ENCODE measurements at places on chromosomes 12 and 14.

DNA sequence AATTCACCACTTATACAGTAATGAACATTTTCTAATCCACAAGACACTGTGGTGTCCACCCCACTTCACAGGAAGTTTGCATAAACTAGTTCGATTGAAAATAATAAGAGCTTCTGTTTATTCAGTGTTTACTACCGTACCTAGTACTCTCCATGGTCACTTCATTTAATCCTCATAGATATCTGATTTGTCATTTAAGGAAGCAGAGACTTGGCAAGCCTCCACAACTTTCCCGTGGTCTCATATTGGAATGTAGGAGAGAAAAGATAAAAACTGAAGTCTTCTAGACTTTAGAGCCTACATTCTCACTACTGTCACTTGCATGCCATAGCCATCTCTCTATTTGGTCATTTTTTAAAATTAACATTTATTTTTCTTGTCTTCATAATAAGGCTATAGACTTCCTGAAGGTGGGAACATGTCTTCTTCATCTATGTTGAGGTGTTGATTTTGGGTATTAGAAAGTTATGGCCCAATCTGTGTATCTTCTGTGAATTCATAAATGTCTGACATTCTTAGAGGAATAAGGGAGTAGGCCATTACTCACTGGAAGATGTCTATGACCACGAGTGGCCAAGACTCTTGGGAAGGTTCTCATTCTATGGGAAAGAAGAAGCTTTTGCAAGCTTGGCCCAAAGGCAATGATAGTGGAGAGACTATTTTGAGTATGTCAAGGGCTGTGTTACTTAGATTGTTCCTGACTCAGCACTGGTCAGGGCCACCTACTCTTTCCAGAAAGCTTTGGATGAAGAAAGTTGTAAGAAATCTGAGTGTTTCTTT lies 423.7 kb downstream of the LRIG3 start:
- DNase-seq = no peak

DNA sequence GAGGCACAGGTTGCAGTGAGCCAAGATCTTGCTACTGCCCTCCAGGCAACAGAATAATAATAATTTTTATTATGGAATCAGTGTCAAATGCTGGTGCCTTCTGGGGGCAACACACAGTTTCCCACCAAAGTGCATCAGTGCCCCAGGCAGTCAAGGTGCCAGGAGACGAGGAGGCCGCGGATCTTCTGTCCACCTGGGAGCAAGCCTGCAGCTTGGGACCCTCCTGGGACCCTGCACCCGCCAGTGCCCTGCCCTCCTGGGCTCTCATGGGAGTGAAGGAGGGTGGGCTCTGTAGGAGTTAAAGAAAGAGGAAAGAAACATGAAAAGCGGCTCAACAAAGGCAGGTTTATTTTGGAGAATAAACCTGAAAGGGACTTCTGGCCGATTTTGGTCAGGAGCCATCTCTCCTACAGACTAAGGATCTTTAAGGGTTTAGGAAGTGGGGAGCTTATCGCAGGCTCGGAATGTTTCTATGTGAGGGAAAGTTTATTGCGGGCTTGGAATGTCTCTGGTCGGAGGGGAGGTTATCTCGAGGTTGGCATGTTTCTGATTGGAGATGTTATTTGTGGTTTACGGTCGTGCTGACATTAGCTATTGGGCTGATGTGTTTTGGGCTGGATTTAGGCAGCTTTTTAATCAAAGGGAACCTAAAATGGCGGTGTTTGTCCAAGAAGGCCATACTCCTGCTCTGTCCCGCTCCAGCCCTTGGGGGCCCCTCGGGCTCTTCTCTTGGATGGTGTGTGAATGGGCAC lies 1.1 kb upstream of the ASPG start:
- DNase-seq = no peak

DNA sequence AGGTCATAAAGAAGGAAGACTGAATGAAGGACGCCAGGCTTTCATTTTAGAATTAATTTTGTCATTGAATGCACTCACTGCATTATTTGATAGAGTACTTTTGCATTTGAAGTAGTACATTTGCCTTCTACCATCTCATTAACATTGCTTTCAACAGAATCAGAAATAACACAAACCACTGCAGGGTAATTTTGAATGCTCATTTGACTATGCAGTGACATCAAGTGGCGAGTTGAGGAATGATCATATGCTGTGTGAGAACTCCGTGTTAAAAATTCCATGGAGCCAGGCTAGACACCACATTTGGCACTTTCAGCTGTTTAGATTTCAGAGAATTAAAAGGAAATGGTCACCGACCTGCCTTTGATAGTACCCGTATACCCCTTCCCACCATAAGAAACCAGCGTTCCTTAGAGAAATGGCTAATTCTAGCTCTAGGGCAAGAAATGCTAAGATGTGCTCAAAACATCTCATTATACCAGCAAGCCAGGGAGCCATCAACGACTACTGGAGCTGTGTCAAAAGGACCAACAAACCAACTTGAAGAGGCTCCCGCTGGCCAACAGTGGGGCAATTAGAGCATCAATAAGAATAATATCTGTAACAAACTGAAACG lies 16.5 kb downstream of the HEBP1 start:
- DNase-seq = peak; percentile 80

GRCh38 chr12:131892711-131893604 lies 1.5 kb upstream of the ULK1 start:
- no peak for DNase-seq

GRCh38 chr12:62448436-62448835 lies 18.2 kb upstream of the MON2 start:
- DNase-seq = no peak

DNA sequence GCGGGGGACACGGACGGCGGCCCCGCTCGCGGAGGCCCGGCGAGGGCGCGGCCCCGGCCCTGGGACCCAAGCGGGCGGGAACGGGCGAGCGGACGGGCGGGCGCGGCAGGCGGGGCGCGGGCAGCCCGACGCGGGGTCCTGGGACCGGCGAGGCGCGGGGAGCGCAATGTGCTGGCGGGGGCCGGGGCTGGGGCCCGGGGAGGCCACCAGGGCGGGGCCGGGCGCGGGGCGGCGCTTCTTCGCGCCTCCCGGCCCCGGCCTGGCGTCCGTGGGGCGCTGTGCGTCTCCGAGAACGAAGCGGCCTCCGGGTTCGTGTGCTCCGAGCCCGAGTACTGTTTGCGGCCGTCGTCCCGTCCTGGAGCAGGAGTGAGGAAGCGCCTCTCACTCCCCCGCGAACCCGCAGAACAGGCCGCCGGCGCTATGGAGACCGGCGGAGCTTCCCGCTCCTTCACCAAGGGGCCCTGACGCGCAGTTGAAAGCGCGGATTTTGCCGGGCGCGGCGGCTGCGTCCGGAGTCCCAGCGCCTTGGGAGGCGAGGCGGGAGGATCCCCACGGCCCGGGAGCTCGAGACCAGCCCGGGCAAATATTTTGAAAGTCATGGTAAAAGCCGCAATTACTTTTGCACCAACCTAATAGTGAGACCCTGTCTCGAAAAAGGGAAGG lies 420 bp upstream of the ANKLE2 start:
- DNase-seq = peak; percentile 45

- DNase-seq = peak; percentile 39
These were observed 44.0 kb upstream of the LRTM2 start for GRCh38 chr12:1776170-1776921.

DNA sequence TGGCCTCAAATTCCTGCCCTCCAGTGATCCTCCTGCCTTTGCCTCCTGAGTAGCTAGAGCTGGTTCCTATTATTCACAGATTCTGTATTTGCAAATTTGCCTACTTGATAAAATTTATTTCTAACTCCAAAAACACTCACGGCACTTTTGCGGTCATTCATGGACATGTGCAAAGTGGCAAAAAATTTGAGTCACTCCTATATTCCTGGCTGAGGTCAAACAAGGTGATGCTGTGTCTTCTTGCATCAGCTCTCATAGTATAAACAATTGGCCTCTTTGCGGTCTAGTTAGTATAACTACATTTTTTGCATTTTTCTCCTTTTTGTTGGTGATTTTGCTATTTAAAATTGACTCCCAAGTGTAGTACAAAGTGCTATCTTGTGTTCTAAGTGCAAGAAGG lies 24.7 kb downstream of the ATF1 start:
- DNase-seq = no peak

DNA sequence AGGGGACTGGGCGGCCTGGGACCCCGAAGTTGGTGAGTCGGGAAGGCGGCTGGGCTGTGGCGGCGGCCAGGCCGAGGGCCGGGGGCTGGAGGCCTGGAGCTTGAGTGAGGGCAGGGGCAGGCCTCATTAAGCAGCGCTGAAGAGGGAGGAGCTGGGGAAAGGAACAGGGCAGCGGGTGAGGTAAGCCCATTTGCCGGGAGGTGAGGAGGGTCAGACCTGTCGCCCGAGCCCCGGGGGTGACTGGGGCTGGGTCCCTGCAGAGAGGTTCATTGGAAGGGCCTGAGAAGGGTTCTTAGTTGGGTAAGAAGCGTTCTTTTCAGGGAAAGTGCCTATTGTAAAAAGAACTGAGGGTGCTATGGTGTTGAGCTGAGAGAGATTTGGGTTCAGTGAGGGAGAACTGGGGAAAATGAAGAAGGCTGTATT lies 441 bp downstream of the RAB5B start:
- DNase-seq = no peak

DNA sequence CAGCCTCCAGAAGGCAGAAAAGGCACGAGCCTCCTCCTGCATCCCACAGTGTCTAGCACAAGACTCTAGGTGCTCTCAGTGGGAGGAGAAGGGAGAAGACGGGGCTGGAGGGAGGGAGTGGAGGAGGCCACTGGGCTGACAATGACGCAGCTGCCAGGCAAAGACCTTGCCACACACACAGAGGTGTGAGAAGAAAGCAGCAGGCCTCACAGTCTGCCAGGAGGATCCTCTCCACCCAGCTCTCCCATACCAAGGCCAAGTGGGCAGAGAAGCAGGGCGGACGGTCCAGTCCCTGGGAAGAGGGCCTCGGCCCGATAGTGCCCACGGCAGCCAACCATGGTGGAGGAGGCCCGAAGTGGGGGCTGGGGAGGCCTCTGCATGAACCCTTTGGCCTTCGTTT lies 78.9 kb downstream of the NCOR2 start:
- no peak for DNase-seq

- DNase-seq = no peak
These were observed 37.3 kb downstream of the NCKAP5L start for GRCh38 chr12:49790741-49791555.

GRCh38 chr14:100535287-100536120 lies 51.7 kb downstream of the BEGAIN start:
- DNase-seq = no peak

GRCh38 chr14:50964683-50965390 lies 20.6 kb upstream of the PYGL start:
- no peak for DNase-seq

- DNase-seq = no peak
These were observed 29.1 kb downstream of the SH2B3 start for GRCh38 chr12:111434680-111435338.

DNA sequence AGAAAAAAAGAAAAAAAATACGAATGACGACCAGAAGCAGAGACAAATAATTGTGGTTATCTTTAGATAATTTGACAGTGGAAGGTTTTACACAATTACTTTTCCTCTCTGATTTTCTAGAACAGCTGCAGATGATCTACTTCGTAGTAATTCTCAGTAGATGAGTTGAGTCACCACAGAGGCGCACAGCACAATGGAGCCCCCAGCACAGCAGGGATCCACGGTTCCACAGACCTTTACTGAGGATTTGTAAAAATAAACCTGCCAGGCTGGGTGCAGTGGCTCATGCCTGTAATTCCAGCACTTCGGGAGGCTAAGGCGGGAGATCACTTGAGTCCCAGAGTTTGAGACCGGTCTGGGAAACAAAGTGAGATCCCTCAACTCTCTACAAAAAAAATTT lies 29.3 kb downstream of the AMN start:
- no peak for DNase-seq

DNA sequence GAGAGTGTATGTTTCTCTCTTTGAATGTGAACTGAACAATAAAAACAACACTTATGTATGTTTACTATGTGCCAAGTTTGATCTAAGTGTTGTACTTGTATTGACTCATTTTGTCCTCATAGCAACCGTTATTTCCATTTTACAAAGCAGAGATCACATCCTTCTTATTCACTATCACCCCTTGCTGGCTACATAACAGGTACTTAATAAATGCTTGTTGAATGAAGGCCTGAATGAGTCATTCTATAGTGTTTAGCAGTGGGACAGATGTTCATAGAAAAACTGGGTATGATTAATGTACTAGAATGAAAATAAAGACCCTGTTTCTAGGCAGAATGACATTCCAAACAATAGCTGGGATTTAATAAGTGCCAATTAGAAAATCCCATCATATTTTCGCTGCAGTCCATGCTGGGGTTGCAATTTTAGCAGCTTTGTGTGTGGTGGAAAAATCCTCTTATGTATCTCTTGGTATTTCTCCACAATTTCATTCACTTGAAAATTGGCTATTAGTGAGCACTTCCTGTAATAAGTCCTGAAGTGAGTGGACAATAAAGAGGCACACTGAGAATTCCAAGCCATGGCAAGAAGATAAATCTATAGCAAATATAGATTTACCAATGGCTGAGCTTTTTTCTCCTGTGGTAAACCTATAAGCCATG lies 86.0 kb downstream of the FAR2 start:
- DNase-seq = no peak

GRCh38 chr14:75709207-75709812 lies 48.3 kb downstream of the TTLL5 start:
- DNase-seq = peak; percentile 94

DNA sequence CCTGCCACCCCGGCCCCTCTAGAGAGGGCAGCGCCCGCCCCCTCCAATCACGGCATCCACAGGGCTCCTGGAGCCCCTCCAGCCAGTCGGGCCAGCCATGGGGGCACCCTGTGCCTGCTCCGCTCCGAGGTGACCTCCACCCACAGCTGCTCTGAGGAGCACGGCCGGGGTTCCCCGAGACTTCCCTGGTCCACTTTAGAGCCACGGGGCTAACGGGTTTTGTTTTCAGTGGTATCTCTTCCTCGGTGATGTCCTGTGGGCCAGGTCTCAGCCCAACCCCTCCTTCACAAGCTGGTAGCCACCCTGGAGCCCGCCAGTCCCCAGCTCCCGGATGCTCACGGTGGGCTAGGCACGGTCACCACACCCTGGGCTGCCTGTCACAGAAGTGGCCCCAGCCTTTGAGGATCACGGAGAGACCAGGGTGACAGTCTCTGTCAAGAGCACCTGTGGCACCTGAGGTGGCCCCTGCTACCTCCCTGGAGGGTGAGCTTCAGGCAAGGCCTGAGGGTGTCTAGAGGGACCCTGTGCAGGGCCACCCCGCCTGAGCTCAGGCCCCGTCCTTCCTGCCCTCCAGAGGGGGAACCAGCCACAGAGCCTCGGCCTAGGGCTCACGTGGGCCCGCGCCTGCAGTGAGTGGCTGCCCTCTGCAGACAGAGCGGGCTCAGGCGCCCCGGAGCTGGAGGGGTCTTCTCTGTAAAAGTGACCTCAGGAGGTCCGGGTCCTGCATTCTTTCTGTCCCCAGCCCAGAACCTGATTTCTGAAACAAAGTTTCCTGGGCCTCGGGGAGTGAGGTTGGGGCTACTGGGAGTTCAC lies 146.0 kb upstream of the C14orf180 start:
- DNase-seq = no peak

Measured in NCI-H1694 (cell line).